BE2C (cell line): ENCODE measurements at places on chromosomes 12 and 14.

- no peak for DNase-seq
These were observed 196.2 kb downstream of the CACNA1C start for GRCh38 chr12:2248901-2249381.

- no peak for DNase-seq
These were observed 51.3 kb downstream of the ZNF664 start for GRCh38 chr12:124024263-124024678.

GRCh38 chr12:57230381-57231155 is 1.1 kb downstream of the SHMT2 start:
- DNase-seq, result peak; percentile 6

- no peak for DNase-seq
These were observed 93.0 kb upstream of the MGAT4C start for GRCh38 chr12:86349196-86349595.

GRCh38 chr14:23929822-23930294 is 23.7 kb upstream of the DHRS4 start:
- DNase-seq, result peak; percentile 83

GRCh38 chr14:95222870-95223398 is 65.6 kb upstream of the DICER1 start:
- no peak for DNase-seq

GRCh38 chr14:104393898-104394381 is 185.6 kb upstream of the C14orf180 start:
- DNase-seq, result peak; percentile 87

- DNase-seq, result peak; percentile 62
These were observed 19.4 kb downstream of the ACVRL1 start for GRCh38 chr12:51926718-51927117.

- DNase-seq, result no peak
These were observed 172.2 kb downstream of the NAV3 start for GRCh38 chr12:78002878-78003277.

- DNase-seq, result no peak
These were observed 79.4 kb upstream of the CDKN3 start for GRCh38 chr14:54317391-54317790.

- no peak for DNase-seq
These were observed 5.1 kb downstream of the E2F7 start for GRCh38 chr12:77060136-77060882.

DNA sequence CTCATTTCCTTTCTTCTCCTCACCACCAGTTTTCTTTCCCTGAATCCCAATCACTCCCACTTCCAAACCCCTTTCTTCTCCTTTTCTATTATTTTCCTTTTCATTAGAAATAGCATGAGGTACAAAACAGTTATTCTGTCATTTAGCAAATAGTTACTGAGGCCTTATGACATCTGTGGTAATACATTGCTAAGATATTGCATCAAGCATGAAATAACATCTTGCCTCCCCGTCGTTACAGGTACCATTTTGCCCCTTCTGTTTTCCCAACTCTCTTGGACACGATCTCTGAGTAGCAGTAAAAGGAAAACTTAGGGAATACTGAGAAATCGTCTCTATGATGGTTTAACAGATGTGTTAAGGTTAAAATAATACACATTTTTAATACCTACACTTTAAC is 175.8 kb upstream of the SOX5 start:
- no peak for DNase-seq

DNA sequence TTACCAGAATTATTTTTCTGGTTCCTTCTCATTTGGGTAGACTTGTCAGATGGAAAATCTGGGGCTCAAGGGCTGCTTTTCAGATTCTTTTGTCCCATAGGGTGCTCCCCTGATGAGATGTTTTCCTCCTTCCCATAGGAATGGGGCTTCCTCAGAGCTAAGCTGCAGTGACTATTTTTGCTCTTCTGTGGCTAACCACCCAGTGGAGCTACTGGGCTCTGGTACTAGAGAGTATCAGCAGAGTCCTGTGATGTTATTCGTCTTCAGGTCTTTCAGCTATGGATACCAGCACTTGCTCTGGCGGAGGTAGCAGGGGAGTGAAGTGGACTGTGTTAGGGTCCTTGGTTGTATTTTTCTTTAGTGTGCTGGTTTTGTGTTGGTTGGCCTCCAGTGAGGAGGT is 716.1 kb upstream of the LMO3 start:
- no peak for DNase-seq

- no peak for DNase-seq
These were observed 162.6 kb upstream of the PLEKHA5 start for GRCh38 chr12:18966954-18967353.

GRCh38 chr12:4133636-4134447 is 139.7 kb upstream of the CCND2 start:
- no peak for DNase-seq

- DNase-seq, result no peak
These were observed 7.1 kb upstream of the LGMN start for GRCh38 chr14:92755495-92755894.

GRCh38 chr14:101824339-101824727 is 62.8 kb downstream of the PPP2R5C start:
- DNase-seq, result no peak

DNA sequence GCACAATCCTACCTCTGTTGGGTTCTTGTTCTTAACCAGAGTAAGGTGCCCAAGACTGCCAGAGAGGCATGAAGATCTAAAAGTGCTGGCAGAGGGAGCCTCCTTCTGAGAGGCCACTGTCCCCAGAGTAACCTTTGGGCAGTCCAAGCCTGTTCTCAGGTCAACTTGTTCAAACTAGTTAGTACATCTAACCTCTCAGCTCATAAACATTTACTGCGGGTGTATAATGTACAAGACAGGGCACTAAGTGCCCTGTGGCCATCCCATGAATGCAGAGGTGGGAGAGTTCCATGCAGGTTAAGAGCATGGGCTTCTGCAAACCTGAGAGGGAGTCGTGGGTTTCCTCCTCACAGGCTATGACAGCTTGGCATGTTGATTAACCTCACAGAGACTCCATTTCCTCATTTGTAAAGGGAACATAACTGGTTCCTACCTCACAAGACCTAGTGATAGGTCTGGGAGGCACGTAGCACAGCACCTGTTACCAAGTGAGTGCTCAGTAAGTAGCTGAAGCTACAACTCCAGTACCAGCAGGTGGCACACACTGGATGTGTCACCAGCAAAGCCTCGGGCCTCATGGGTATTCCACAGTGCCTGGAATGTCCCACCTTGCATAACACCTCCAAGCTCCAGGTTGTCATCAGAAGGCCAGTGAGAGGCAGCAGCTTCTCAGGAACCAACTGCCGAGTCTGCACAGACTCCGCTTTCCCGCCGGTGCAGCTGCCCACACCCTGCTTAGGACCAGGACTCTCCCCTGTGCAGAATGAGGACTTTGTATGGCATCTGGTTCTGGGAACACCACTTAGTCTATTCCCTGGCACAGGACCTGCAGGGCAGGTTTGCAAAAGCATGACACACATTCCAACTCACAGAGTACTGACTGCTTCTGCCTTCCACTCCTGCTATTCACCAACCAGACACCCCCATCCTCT is 4.4 kb downstream of the VDR start:
- no peak for DNase-seq
